Left colon (tissue), 2 donors: ENCODE measurements at places on chromosomes 7 and 10.

DNA sequence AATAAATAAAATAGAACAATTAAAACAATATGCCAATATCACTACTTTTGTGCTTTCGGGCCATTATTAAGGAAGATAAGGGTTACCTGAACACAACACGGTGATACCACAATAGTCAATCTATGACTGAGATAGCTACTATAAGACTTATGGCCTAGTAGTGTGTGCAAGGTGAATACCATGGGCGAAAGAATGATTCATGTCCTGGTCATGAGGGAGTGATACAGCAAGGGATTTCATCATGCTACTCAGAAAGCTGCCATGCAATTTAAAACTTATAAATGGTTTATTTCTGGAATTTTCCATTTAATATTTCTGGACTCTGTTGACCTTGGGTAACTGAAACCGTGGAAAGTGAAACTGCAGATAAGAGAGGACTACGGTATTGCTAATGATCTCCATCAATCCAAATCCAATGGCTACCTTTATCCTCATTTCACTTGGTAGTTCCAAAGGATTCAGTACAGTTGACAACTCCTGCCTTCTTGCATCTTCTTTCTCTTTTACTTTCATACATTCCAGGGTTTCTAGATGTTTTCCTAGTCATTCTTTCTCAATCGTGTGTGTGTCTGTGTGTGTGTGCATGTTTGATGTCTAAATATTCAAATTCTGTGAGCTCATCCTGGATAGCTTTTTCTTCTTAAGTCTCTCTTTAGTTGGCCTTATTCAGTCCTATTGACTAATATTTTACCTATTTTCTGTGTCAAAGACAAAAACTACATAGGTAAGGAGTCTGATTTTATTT lies 100.5 kb upstream of the MAGI2 start:
- no peak for DNase-seq

DNA sequence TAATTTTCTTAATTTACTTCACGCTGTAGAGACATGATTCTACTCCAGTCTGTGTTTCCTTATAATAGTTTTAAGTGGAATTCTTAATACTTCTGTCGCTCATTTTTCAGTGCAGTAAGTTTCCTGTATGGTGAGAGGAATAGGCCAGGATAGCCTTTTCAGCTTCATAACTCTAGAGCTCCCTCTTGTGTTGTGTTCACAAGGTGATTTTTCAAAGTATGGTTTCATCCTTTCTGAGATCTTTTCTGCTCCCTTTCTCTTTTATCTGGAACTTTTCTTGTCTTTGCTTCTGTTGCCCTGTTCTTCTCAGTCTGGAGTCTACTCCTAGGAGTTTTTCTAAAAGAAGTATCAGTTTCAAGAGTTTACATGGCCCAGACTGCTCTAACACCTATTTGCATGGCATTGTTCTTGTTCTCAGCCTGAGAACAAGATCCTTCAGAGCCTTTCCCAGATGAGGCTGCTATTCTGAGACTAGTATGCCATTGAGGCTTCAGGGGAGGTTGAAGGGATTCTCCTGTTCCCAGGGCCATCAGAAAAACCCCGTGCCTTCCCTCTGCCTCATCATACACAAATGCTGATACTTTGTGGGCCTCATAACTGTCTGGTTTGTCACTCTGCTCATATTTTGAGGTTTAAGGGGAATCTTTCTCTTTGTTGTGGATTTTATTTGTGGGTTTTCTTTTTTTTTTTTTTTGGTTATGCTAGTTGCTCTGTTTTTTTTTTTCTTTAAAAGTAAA lies 21.8 kb downstream of the NET1 start:
- DNase-seq, result no peak

DNA sequence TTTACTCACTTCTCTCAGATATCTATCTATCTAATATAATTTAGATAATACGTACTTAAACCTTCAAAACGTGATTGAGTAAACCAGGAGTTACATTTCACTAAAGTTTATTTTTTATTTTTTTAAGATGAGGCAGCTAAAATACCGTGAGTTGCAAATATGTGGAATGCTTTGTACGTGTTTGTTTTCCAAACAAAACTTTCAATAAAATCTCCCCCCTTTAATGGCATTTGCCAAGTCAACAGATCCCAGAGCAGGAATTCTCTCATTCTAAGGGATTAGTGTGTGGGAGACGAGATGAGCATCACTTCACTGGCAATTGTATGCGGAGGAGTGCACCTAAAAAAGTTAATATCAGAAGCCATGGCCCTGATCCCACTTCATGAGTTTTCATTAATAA lies 53.7 kb upstream of the MAGI2 start:
- DNase-seq, result no peak

DNA sequence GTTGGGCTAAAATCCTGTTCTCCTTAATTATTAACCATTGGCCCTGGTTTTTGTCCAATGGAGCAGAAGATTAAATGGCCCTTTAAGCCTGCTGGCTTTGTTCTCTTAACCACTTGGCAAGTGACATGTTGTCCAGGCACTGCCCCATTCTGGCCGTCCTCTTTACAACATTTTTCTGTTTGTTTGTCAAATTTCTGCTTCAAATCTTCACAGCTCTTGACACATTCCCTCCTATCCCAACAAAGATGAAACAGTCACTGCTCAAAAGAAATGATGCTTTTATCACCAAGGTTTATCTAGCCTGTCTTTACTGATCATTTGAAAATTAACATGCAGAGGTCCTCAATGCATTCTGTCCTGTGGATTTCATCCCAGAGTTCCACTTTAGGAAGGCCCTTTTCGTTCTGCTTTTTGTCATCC lies 700.4 kb downstream of the KCNMA1 start:
- DNase-seq, result no peak

DNA sequence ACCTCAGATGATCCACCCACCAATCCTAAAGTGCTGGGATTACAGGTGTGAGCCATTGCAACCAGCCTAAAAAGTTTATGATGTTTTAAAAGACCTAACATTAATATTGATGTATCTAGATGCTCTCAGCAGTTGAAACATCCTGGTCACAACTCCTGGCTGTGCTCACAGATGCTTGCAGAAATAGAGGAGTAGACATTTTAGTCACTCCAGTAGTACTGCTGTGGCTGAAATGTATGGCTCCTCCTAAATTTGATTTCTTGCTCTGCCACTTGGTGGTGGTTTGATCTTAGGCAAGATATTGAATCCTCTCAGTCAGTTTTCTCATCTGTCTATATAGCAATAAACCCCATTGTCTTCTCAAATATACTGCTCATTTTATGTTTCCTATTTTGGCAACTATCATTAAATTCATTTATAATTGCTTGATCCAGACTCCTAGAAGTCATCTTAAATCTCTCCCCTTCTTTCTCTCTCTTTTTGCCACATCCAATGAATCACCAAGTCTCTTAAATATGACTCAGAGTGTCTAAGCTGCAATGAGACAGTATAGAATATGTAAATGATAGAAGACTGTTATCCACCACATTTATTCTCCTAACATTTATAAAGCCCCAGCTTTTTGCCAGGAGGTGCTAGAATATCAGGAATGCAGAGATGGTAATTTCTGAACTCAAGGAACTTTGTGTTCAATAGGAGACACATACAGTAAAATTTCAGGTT lies 78.1 kb upstream of the NRBF2 start:
- DNase-seq, result no peak

DNA sequence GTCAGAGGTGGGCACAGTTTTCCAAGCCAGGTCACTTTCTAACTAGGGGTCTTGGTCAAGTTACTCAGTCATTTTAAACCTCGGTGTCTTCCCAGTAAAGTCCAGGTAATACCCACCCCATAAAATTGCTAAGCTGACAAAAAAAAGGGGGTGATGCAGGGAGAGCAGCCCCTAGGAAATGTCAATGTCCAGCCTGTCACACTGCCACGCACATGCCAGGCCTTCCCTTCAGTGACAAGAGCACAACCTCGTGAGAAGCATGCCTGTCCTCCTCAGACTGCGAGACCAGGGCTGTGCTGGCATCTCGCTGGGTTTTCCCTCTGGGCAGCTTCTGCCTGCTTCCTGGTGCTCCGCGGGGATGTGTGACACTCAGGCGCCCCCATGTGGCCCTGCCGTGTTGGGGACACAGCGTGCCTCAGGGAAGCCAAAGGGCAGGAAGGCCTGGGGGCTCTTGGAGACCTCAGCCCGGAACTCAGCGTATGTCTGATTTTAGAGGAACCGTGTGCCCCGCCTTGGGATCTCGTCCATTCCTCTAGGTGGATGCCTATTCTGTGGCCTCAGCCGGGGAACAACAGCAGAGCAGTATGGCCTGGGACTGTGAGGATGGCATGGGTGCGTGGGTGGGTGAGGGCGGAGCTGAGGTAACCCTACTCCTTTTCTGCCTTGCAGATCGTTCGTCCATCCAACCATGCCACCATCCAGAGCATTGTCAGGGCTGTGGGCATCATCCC lies 10.2 kb upstream of the GDF2 start:
- peak; percentile 81 for DNase-seq

DNA sequence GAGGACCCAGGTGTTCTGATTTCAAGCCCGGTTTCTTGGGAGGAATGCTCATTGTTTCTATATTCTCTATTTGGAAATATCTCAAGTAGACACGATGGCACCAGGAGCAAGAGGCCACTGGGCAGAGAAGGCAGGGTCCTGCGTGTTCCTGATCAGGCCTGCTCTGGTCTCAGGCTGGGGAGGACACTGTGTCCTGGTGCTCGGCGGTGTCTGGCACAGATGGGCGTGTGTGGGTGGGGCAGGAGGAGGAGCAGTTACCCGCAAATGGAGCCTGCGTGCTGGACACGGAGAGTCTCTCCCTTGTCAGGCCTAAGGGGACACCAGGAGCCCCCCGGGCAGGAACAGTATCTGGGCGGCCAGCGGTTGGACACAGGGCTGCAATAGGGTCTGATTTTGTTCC lies 25.9 kb upstream of the GOLGA7B start:
- no peak for DNase-seq

DNA sequence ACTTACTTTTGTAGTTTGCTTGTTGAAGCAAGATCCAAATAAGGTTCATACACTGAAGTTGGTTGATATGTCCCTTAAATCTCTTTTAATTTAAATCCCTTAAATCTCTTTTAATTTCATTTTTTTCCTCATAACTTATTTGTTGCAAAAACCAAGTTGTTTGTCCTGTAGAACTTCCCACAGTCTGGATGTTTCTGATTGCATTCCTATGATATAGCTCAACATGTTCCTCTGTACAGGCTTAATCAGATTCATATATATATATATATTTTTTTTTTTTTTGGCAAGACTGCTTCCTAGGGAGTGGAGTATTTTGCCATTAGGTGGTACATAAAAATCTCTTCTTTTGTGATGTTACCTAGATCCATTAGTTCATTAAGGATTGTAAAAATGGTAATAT lies 174.9 kb upstream of the MKLN1 start:
- no peak for DNase-seq

DNA sequence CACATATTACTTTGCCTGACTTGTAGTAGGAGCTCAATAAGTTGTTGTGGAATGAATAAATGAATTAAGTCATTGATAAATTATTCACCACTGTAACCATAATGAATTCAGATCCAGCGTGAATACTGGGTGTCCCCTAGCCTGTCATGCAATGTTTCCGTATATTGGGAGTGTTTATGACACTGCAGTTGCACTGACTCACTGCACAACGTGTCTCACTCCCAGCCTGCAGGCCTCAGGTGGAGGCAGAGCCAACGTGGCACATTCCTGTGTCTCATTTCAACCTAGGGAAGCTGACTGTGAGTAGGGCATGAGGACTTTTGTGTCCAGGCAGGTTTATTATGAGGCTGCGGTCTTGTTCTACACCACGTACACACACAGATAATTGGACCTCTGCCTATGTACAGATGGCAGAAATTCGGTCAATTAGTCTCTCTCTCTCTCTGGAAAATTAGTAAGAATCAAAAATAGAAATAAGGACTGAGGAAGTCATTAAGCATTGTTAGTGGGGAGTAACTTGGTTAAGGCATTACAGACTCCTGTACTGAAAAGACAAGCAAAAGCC lies 299.1 kb upstream of the IGFBP3 start:
- peak; percentile 35 for DNase-seq
